ENCODE measurements at places on chromosomes 3 and 15.

- DNase-seq = no peak
Measured at GRCh38 chr3:124315215-124316033, 323.5 kb upstream of the ROPN1 start.

- DNase-seq = no peak
Measured at GRCh38 chr3:123818324-123818920, 65.7 kb downstream of the MYLK start.

- no peak for DNase-seq
Measured at GRCh38 chr15:99016680-99017321, 9.2 kb upstream of the PGPEP1L start.

GRCh38 chr15:48719668-48720067 is 74.2 kb upstream of the FBN1 start:
- no peak for DNase-seq

GRCh38 chr3:81699536-81700320 is 61.7 kb downstream of the GBE1 start:
- no peak for DNase-seq

DNA sequence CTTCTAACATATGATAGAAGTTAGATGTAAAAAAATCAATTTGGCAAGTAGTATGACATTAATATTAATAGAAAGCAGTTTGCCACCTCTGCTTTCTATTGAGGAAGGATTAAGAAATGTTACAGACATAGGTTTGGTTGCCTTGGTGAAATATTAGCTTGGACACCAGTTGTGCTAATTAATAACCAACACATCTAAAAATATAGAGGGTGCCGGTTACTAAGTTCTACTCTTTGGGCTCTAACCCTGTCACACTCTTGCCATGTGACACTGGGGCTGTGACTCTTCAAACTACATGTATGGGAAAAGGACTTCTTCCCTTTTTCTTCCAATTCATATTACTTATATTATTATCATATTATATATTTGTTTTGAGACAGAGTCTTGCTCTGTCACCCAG is 64.4 kb downstream of the TRIM71 start:
- no peak for DNase-seq

GRCh38 chr3:146159037-146159436 is 1.9 kb downstream of the PLOD2 start:
- no peak for DNase-seq

DNA sequence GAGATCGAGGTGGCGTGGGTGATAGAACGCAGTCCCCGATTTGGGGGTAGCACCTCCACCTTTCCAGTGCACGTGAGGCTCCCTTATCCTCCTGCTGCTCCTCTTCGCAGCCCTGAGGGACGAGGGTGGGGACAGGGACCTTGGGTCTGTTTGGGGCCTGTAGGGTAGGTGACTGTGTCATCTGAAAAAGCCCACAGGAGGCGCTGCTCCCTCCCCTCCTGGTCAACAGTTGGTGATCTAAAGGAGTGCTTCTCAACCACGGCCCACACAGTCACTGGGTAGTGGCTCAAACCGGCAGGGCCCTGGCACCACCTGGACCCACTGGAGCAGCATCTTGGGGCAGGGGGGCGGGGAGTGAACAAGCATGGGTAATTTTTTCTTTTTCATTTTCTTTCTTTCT is 7.1 kb downstream of the LRRK1 start:
- DNase-seq = no peak

- no peak for DNase-seq
Measured at GRCh38 chr15:87557881-87558280, 698.7 kb downstream of the NTRK3 start.

DNA sequence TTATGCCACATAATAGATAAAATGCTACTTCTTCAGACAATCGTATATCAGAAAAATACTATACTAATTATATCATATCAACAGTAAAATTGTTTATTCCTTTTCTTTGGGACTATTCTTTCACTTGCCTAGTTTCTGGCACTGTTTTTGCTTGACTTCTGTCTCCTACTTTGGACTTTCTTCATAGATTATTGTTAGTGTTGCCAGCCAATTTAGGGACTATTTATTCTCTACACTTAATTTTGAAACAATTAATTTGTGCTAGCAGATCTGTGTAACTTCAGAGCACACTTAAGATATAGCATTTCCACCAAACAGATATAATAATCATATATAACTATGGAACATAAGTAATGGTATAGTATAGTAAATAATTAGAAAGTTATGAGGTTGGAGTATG is 305.6 kb downstream of the CADM2 start:
- no peak for DNase-seq

DNA sequence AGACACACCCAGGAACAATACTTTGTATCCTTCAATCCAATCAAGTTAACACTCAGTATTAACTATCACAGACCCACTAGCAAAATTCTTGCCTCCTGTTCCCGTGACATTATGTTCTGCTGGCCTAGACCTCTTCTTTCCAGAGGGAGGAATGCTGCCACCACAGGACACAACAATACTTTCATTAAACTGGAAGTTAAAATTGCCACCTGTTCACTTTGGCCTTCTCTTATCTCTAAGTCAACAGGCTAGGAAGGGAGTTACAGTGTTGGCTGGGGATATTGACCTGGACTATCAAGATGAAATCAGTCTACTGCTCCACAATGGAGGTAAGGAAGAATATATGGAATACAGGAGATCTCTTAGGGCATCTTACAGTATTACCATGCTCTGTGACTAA is 1000.4 kb upstream of the GBE1 start:
- DNase-seq = no peak
